ENCODE measurements at places on chromosomes 3 and 15.

- DNase-seq: no peak
Measured at GRCh38 chr3:184129012-184129411, 6.1 kb upstream of the EIF2B5 start.

GRCh38 chr3:12947504-12948369 is 106.4 kb upstream of the RPL32 start:
- no peak for DNase-seq

DNA sequence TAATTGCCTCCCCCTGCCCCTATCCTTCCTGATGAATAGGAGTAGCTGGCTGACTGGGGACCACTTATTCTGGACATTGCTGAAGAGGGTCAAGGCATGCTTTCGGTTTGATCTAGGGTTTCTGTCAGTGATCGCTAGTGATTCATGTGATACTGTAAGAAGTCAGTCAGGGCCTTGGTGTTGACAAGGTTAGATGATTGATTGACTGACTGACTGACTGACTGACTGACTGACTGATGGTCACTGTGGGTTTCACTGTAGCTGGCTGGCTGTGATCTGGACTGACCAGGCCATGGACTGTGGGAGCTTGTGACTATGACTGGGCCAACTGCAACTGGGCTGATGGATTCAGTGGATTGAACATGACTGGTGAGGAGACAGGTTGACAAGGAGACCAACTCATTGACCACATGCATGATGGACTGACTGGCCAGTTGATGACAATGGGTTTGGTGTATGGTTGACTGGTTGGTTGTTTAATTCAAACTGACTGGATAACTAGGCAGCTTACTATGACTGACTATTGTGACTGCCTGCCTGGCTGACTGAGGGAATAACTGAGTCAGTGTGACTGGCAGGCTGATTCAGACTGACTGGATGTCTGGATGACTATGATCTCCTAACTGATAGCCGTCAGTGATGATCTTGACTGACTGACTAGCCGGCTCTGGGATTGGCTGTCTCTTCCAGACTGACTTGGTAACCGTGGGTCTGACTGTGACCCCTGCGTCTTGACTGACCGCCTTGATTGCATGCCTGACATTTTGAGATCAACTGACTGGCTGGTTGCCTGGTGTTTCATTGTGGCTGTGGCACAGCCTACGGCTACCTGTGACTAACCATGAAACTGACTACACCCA is 509.9 kb downstream of the SHQ1 start:
- DNase-seq: no peak

GRCh38 chr15:64845183-64845611 is 3.5 kb downstream of the PLEKHO2 start:
- DNase-seq: no peak

GRCh38 chr3:29214009-29214658 is 66.7 kb upstream of the RBMS3 start:
- DNase-seq: no peak

GRCh38 chr3:150703299-150703755 is 393 bp downstream of the ERICH6 start:
- DNase-seq: peak; percentile 38

GRCh38 chr3:38000965-38001455 is 10.4 kb downstream of the VILL start:
- no peak for DNase-seq

DNA sequence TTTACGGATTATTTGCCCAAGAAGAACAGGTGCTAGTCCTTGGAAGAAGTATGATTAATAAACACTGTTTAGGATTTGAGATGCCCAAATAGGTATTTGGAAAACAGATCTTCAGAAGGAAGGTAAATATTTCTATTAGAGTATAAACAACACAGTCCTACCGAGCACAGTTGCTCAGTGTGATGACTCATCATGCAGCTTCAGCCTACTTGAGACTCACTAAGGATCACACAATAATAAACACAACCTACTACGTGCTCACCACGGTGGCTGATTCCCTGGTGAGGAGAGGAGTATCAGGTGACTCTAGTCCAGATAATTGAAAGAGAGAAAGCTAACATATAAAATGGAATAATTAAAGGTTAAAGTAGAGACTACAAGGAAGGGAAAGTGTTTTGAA is 72.0 kb downstream of the PDZRN3 start:
- no peak for DNase-seq

- DNase-seq: no peak
Measured at GRCh38 chr3:2659896-2660295, 450.3 kb downstream of the IL5RA start.

DNA sequence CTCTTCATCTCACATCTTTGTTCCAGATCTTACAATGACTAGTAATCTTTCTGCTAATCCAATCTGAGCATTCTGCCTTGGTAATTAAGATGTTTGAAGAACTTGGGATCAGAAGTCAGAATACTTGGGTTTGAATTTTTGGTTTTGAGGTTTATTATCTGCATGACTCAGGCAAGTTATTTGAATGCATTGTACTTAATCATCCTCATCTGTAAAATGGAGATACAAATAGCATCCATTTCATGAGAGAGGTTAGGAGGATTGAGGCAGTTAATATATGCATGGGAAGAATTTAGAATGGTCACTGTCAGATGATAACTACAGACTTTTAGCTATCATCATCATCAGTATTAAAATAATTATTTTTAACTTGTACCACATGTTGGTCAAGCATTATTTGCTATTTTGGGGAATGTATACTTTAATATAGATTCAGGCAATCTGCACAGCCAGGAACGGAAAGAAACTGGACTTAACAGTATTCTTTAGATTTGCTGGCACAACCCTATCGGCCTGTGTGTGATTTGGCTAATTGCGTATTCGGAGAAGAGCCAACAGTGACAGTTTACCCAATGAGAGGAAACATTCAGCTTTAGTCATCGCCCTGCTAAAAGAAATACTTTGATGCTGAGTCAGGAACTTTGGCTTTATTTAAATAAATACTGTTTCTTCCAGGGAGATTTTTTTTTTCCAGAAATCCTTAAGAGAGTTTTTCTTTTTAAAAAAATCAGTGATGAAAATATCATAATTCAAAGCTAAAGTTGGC is 600.0 kb downstream of the ROBO1 start:
- no peak for DNase-seq

GRCh38 chr15:75061272-75061671 is 37.9 kb downstream of the PPCDC start:
- peak; percentile 50 for DNase-seq

DNA sequence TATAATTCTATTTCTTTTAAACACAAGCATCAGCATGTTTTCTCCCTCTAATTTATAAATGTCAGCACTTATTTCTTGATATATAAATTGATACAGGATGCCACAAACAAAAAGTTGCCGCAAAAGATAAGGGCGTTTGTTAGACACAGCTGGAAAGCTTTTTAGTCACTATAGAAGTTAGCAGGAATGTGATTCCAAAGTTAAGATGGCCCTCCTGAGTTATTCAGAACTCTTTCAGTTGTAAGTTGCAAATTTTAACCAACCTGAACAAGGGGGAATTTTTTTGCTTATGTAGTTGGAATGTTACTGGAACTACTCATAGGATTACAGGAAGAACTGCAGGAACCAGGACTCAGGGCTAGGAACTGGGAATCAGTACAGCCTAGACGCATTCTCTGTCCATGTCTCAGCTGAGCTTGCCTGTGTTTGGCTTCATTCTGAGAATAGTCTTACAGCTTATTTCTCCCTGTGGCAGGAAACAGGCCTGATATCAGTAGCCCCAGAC is 166.3 kb downstream of the VGLL4 start:
- DNase-seq: no peak

GRCh38 chr3:30578479-30578878 is 27.9 kb upstream of the TGFBR2 start:
- DNase-seq: no peak

DNA sequence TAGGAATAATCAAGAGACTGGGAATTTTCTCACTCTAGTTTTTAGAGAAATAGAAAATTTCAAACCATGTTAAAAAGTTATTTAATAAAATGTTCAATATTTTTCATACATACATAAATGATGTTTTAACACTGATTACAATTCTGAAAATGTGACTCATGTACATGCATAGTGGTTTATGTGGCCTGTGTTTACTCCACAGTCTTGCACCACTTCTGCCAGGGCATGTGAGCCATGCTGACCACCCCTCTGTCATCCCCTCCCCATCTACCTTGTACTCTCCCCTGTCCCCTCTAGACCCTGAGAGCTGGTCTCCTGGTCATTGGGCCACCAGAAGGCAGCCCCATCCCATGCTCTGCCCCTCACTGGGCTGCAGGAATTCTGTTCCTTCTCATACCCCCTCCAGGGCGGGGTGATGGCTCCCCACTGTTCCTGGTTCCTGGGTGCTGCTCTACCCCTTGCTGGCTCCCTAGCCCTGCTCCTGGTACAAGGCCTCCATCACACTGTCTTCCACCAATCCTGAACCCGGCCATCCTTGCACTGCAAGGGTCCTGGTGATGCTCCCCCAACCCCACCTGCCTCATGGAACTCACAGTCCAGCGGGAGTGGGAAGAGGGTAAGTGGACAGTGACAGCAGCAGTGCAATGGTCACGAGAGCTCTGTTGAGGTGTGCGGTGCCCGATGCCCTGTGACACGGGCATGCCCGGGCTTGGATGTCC is 24.2 kb upstream of the SLC41A3 start:
- no peak for DNase-seq

DNA sequence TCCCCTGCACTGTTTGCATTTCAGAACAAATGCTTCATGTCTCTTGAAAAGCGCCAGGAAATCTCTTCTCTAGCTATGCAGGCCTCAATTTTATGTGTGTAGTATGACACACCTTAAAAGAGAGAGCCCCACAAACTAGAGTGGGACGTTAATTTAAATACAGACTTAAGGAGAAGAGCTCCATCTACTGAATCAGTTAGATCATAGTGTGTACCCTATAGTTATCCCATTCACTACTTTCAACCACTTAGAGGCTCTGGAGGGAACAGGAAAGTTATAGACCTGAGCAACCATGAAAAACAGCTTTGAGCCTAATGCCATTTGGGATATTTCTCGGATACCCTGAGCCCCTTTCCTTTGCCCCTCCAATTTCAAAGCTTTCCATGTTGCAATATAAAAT is 153.7 kb downstream of the TIGIT start:
- DNase-seq: no peak

GRCh38 chr3:51530485-51530884 is 8.0 kb upstream of the RAD54L2 start:
- no peak for DNase-seq

DNA sequence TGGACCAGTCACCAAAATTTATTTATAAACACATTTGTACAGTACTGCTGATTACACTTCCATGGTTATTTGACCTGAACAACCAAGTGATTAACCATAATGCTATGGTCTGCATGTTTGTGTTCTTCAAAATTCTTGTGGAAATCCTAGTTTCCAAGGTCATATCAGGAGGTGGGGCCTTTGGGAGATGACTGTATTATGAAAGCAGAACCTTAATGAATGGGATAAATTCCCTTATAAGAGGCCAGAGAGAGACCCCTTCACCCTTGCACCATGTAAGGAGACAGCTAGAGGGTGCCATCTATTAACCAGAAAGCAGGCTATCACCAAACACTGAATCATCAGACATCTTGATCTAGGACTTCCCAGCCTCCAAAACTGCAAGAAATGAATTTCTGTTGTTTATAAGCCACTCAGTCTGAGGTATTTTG is 1.9 kb downstream of the SCAPER start:
- peak; percentile 42 for DNase-seq

Data from GM13977 (cell line).